Erythroblast (primary cell): ENCODE measurements at places on chromosomes 2 and 18.

- DNase-seq: no peak
Measured at GRCh38 chr2:84257831-84258230, 201.2 kb downstream of the SUCLG1 start.

GRCh38 chr2:6368281-6368680, 497.4 kb downstream of the CMPK2 start:
- no peak for DNase-seq

DNA sequence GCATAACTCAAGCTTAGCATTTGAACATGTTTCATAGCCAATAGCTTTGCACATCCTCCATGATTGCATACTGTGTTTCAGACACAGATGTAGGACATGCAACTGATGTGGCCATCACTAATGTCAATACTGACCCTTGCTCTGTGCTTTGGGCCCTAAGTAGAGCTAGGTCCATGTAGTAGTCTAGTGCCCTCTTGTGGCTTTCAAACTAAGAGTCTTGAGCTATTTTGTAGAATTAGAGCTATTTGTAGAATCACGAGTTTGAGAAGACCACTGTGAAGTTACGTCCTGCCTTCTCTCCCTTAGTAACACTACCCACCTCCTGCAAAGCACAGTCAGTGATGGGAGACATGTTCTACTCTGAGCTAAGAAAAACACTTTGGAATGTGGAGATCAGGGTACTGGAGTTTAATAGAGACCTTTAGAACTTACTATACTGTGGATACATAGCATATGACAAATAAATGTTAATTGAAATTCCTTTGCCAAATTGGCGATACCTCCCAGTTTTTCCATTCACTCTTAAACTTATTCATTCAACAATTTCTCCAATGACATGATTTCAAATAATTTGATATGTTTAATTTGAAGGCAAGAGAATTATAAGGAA, 306.5 kb upstream of the TNP1 start:
- peak; percentile 66 for DNase-seq

GRCh38 chr2:30264274-30264673, 32.9 kb downstream of the LBH start:
- no peak for DNase-seq

- DNase-seq: no peak
Measured at GRCh38 chr2:12665334-12665733, 51.4 kb upstream of the TRIB2 start.

DNA sequence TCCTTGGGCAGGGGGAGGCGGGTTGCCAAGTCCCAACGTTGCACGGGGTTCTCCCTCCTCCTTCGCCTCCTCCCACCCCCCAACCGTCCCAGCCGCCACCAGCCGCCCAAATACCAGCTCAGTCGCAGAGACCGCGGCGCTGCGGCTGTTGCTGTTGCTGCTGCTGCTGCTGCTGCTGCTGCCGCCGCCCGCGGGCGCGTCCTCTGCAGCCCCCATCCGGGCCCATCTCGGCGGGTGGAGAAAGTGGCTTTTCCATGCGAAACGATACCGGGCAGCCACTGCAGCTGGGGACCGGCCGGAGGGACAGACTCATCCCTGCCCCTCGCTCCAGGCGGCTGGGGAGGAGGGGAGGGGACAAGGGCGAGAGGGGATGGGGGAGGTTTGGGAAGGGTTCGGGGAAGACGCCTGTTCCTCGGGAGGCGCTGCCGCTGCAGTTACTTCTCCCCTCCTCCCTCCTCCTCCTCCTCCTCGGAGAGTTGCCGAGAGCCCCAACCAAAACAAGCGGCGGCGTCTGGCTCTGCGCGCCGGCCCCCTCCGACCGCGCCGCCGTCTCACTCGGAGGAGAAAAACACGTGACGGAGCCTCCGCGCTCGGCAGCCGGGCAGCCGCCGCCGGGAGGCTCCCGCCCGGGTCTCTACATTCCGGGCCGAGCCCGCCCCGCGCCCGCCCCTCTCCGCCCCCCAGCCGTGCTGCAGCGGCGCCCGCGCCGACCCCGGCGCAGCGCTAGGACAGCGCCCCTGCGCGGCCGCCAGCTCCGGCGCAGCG, at the start of gene IRS1:
TSS of gene IRS1 (minus strand) at position 610 of the 765 bp plus-strand sequence. CDS start 1,082 bp downstream, outside the sequence.
- peak; percentile 78 for DNase-seq

DNA sequence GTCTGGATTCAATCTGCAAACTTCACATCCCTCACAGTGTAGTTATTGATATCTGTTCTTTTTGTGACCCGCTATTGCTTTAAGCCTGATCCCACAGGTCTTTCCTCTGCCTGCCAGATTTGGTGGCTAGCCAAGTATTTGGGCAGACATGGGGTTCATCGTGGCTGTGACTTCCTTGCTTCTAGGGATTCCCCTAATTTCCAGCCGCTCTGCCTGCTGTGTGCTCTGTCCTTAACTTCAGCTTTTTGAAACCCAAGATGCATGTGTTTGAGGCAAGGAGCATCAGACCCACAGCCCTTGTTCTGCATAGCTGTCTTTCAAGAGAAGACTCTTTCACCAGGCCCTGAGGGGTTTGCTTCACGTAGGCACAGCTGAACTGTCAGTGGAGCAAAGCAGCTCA, 54.2 kb downstream of the NCAPH start:
- no peak for DNase-seq

DNA sequence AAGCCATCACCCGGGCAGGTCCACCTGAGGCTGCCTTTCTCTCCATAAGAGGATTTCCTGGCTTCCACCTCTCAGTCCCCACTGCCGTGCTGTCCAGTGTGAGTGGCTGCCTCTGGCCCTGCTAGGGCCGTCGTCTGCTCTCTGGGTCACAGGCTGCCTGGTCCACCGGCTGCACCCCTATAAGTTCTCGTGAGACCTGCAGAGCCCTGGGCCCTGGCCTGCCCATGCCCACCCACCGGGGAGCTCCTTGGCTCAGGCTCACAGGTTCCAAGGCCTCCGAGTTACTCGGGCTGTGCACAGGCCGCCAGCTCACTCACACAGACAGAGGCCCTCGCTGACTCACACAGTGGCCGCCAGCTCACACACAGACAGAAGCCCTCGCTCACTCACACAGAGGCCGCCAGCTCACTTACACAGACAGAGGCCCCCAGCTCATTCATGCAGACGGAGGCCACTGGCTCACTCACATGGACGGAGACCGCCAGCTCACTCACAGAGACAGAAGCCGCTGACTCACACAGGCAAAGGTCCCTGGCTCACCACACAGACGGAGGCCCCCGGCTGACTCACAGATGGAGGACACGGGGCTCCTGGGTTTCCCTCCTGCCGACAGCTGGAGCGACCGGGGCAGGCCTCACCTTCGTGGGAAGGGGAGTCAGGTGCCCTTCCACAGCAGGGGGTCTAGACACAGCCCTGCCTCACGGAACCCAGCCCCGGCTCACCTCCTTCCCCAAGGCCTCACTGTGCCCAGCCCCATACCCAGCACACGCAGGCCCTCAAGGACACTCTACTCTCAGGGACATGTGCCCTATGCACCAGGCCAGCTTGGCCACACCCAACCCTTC, 334.1 kb upstream of the MYT1L start:
- DNase-seq: no peak

DNA sequence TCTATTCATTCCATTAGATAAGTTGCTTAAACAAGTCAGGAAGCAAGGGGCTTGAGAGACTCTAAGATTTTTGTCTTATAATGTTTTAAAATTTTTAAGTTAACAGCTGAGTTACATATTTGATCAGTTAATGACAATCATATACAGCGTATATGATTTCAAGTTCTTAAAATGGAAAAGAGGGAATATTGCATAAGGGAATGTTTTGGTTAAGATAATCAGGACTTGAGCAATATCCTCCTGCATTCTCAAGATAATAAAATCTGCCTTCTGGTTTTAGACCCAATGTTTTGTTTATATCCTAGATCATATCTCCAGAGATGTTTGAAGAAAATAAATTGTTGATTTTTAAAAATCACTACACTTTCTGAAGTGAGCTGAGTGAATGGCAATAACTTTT, 13.4 kb upstream of the DYNC1I2 start:
- DNase-seq: no peak

DNA sequence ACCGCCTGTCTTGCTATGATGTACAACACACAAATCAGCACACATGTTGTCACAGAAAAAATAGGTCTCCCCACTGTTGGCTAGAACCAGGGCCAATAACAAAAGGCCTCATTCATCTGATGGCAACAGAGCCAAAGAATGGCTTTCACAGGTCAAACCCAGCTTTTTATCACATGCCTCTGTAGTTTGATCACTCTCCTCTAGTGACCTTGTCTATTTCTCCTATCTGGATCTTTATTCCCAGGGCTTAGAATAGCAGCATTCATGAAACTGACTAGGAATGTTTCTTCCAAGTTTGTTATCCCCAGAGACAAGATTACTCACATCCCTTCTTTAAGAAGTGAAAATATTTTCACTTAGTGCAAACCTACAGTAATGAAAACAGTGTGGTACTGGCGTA, 285.8 kb upstream of the GYPC start:
- DNase-seq: no peak

- DNase-seq: no peak
Measured at GRCh38 chr2:101909760-101910159, 82.0 kb upstream of the IL1R2 start.

GRCh38 chr18:63559567-63560491, 17.7 kb downstream of the SERPINB12 start:
- DNase-seq: no peak

GRCh38 chr2:190062053-190062452, 476 bp downstream of the MSTN start:
- DNase-seq: no peak

- DNase-seq: no peak
Measured at GRCh38 chr2:182259629-182260150, 167.1 kb downstream of the PDE1A start.

DNA sequence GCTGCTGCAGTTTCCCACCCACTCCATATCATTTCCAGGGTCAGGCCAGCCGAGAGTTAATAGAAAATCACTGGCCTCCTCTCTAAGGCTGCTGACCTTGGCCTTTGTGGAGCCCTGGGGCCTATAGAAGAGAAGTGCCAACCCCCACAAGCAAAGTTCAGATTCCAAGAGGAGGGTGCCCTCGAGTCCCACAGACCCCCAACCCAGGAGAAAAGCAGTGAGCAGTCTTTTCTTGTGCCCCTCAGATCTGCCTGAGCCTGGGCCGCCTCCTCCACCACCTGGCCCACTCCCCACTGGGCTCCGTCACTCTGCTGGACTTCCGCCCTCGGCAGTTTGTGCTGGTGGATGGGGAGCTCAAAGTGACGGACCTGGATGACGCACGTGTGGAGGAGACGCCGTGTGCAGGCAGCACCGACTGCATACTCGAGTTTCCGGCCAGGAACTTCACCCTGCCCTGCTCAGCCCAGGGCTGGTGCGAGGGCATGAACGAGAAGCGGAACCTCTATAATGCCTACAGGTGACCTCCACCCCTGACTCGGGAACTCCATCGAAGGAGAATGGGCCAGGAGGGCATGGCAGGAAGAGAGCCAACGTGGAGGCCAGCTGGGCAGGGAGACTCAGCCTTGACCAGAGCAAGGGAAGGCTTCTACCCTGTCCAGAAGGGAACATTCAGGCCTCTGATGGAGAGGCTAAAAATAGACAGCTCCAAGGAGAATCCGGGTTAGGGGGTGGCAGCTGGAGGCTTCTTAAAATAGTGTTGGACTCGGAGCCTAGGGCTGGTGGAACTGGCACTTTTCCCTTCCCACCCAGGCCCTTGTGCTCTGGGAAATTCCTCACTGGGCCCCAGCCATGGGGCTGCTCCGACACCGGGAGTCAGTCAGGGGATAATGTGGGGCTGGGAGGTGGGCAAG, 6.2 kb downstream of the PKDCC start:
- DNase-seq: no peak

GRCh38 chr2:202721621-202722020, 86.9 kb downstream of the FAM117B start:
- DNase-seq: no peak

DNA sequence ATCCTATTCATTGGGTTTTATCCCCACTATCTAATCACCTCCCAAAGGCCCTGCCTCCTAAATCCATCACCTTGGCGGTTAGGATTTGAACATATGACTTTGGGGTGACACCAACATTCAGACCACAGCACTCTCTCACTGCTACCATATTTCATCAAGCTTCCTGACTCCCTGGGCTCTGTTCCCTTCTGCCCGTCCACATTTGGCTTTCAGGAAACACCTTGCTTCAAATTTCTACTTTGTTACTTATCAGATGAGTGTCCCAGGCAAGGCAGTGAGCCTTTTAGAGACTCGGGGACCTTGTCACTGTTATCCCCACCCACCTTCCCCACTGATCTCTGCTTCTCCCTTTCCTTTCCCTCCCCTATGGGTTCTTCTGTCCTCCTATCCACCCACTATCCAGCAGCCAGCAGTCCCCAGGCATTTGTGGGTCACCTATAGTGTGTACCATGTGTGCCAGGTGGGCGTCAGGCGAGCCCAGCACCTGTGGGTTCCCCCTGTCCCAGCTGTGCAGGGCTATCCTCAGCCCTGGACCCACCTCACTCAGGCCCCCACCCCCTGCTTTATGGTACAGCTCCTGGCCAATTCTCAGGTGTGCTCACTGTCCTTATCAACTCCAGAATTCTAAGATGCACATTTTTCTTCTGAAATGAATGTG, 230.9 kb downstream of the LOXHD1 start:
- no peak for DNase-seq

DNA sequence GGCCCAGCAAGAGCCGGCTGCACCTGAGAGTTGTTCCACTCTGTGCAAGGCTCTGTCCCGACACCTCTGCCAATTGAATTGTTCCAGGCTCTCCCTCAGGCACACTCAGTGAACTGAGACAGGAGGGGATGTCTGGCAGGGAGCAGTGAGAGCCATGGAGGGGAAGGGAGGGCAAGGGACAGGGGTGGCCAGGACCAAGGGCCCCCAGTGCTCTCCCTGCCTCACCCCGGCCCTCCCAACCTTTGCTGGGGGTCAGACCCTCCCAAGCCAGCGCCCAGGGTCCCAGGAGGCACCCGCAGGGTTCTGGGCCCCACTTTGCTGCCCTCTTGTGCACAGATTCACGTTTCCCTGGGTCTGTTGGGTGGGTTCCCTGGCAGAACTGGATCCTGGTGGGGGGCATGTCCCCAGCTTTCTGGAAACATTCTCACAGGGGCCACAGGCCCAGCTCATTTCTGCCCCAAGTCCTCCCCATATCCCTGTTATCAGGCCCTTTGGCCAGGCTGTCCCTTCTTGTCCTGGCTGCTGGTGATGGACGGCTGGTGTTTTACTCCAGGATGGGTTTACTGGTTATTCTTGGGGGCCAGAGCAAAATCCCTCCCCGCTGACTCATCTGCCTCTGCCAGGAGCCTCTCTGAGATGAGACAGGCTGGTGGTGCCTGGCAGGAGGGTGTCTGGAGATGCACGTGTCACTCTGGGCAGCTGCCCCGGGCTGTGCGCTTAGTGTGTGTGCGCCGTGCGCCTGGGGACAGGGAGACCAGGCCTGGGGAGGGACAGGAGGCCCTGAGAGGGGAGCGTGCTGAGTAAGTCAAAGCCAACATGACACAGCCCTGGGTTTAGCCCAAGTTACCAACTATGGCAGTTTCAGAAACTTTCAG, 136.5 kb upstream of the CTDP1 start:
- no peak for DNase-seq

- DNase-seq: no peak
Measured at GRCh38 chr2:219444566-219445091, 10.0 kb downstream of the SPEG start.

DNA sequence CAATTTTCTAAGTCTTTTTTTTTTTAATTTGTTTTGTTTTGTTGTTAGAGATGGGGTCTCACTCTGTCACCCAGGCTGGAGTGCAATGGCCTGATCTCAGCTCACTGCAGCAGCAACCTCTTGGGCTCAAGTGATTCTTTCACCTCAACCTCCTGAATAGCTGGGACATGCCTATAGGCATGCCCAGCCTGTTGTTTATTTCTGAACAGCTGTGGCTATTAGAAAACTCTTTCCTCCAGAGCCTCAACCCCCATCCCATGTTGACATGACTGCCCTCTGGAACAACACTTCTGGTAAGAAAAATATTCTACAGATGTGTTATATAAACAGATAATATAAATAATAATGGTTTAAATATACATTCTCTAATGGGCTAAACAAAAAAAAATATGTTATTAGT, 44.4 kb upstream of the TWSG1 start:
- no peak for DNase-seq

GRCh38 chr2:82985572-82986197, 1473.4 kb downstream of the SUCLG1 start:
- DNase-seq: no peak
